ENCODE measurements at places on chromosomes 4 and X.

DNA sequence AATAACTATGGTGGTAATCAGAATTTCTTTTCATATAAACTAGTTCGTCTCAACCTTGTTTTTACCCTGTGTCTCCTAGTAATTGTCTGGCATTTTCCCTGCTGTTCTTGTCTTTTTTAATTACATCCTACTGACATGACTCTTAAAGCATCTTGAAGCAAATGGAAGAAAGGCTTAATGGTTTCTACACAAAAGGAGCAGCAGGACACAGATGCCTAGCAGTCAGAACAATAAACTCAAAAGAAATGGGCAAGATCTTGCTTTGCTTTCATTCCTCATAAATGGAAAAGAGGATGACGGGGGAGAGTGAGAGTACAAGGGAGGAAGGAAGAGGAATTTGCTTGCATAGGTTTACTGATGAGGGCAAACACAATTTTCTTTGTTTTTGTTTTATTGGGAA is 293.2 kb upstream of the EMCN start:
- DNase-seq = no peak

- DNase-seq = no peak
Measured at GRCh38 chrX:119647552-119648420, 41.6 kb upstream of the NKRF start.

DNA sequence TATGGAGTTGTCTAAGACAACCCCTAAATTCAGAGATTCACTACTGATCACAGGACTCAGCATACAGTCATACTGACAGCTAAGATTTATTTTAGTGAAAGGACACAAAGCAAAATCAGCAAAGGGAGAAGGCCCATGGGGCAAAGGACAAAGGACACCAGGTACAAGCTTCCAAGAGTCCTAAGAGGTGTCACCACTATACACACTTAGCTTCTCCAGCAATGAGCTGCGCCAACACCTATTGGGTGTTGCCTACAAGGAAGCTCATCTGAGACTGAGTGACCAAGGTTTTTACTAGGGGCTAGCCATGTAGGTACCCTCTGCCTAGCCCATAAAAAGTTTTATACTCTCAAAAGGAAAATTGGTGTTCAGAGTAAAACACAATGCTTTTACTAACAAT is 55.4 kb upstream of the PABPC1L2A start:
- DNase-seq = no peak

DNA sequence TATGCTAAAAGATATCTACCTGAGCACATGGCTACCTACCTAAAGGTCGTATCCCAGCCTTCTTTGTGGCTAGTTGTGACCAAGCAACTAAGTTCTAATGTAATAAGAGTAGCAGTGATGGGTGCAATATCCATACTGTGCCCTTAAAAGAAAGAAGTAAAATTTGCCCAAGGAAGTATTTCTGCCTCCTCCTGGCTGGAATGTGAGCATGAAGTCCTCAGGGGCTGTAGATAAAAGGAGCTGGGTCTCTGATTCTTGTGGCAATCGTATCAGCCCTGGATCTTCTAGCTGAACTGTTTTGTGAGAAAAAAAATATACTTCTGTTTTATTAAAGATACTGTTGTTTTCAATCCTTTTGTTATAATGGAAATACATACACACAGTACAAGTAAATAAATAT is 217.4 kb downstream of the GPAT3 start:
- no peak for DNase-seq

DNA sequence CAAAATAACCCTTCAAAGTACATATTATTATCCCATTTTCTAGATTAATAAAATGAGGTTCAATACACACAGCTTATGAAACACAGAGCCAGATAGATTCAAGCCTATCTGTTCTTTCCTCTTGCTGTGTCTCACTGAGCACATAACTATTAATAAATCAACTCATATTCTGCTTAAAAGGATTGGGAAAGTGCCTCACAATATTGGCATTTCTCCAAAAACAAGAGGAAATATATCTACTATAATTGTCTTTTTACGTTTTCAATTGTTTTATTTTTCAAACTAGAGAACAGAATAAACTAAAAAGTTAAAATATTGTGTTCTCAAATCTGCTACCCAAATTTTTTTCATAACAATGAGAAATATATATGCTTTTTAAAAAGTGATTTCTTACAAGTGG is 15.8 kb downstream of the DCHS2 start:
- no peak for DNase-seq

DNA sequence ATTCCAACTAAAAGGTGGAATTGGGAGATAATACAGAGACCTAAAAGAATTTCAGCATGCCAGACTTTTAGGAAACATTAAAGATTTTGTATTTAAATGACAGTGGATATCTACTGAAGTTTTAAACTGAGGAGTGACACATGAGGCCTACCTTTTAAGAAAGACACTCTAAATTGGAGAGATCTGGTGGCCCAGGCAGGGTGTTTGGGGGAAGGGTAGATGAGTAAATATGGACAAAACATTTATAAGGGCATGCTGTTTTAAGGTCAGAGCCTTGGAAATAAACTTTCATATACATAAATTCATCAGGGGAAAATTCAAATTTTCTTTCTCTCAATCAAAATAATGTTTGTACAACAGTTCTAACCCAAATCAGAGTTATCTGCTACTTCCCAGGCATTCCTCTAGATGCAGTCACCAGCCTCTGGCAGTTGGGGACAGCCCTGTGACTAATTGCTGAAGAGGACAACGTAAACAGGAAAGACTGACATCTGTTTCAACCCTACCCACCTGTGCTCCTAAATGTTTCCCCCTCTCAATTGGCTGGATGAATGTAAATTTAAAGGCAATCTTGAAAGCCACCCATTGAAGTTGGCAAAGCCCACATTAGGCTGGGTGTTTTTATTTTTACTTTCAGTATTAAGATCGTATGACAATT is 1646.9 kb upstream of the ADGRL3 start:
- DNase-seq = peak; percentile 22

- DNase-seq = no peak
Measured at GRCh38 chrX:17462881-17463280, 87.9 kb downstream of the NHS start.

GRCh38 chr4:163697121-163697520 is 202.6 kb downstream of the TMA16 start:
- DNase-seq = no peak

GRCh38 chr4:8164194-8164565 is 5.6 kb upstream of the ABLIM2 start:
- no peak for DNase-seq

- peak; percentile 80 for DNase-seq
Measured at GRCh38 chrX:115344885-115345614, 55.5 kb downstream of the LUZP4 start.

- no peak for DNase-seq
Measured at GRCh38 chr4:70463335-70463734, 8.7 kb upstream of the MUC7 start.

- DNase-seq = no peak
Measured at GRCh38 chrX:150225756-150226155, 137.4 kb upstream of the MAMLD1 start.

GRCh38 chr4:18296411-18296810 is 274.9 kb upstream of the LCORL start:
- DNase-seq = no peak

- DNase-seq = no peak
Measured at GRCh38 chrX:134969726-134970125, 21.1 kb upstream of the SMIM10 start.

GRCh38 chr4:168928346-168928745 is 81.7 kb downstream of the CBR4 start:
- DNase-seq = no peak

DNA sequence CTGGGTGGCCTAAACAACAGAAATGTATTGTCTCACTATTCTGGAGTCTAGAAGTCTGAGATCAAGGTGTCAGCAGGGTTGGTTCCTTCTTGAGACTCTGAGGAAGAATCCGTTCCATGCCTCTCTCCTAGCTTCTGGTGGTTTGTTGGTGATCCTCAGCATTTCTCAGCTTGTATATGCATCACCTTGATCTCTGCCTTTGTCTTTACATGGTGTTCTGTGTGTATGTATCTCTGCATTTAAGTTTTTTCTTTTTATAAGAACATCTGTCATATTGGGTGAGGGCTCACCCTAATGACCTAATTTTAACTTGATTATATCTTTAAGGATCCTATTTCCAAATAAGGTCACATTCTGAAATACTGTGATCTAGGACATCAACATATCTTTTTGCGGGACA is 50.6 kb upstream of the CD40LG start:
- no peak for DNase-seq

DNA sequence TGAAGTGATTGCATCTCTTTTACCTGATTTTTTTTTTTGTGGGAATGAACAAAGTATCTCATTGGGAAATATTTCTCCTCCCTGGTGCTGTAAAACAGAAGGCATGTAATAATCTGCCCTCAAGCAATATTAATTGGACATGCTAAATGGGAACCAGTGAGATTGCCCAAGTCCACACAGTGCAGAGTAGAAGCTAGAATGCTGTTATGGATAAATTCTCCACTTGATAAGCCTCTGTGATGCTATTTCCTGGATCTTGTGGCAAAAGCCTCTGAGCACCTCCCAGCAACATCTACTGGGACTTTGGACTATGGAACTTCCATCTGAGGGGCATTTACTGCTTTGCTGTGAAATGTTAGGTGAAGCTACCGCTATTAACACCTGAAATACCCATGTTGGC is 46.9 kb upstream of the YTHDC1 start:
- no peak for DNase-seq
